Stimulated activated CD8-positive, alpha-beta memory T cell treated with anti-CD3 and anti-CD28 coated beads, Interleukin-7, amount 100 ng/mL, for 4 hours (primary cell): ENCODE measurements at places on chromosomes 6 and 20.
A peak's percentile ranks its signal among the peaks of the same experiment; 100 is the strongest.

DNA sequence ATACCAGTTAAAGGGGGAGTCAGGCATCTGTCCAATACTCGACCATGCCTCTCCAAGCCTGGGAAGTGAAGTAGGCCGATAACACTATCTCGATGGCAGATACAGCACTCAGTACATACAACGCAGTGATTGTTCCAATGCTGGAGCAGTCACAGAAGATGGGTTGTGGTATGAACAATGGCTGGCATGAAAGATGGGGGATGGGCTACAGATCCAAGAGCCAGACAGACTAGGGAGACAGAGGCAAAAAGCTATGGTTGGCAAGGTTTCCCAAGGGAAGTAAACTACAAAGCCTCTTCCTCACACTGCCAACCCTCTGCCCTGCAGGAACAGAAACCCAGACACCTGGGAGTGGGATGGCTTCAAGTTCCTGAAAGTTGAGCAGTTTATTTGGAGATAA lies 19.2 kb downstream of the FKBP1A start:
- no peak for DNase-seq

GRCh38 chr6:128572294-128572693 lies 51.9 kb upstream of the PTPRK start:
- DNase-seq = no peak

GRCh38 chr20:50957276-50957675 lies 1.1 kb downstream of the DPM1 start:
- no peak for DNase-seq

- no peak for DNase-seq
Measured at GRCh38 chr20:58691773-58692578, 624 bp upstream of the NPEPL1 start.

GRCh38 chr6:34672657-34673043 lies 23.9 kb downstream of the ILRUN start:
- DNase-seq = no peak

DNA sequence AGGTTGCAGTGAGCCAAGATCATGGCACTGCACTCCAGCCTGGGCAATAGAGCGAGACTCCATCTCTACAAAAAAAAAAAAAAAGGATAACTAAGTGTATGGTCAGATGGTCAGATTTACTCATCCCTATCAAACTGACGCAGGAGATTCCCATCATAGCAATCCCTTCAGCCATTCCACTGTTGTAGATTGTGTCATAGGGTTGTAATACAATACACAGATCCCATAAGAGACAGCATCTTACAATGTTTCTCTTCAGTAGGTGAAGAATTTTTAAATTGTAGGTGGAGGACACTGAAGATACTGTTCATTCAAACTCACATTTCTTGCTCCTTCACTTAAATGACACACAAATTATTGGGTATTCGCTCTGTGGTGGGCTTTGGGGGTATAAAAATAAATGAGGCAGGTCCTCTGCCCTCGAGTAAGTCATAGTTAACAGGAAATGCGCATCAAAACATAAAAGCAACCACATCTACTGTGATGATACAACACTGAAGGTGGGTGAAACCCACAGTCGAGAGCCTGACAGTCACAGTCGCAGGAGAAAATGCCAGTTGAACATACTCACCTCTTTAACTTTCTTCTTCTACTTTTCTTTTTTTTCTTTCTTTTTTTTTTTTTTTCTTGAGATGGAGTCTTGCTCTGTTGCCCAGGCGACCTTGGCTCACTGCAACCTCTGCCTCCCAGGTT lies 205.5 kb downstream of the ZNF217 start:
- peak; percentile 5 for DNase-seq

- no peak for DNase-seq
Measured at GRCh38 chr6:148407372-148407771, 64.7 kb downstream of the SASH1 start.

DNA sequence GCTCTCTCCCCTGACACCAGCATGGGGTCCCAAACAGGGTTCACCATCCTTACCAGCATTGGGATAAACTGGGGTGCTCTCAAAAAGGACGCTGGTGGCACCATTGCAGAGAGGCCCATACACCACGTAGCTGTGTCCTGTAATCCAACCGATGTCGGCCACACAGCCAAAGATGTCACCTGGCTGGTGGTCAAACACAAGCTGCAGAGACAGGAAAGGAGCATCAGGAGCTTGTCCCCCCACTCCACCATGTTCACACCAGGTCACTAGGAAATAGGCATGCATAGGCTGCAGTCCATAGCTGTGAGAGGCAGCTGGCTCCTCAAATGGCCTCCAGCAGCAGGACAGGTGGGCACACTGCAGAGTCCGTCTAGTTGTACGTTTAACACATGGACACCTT lies 28.8 kb upstream of the APMAP start:
- no peak for DNase-seq

DNA sequence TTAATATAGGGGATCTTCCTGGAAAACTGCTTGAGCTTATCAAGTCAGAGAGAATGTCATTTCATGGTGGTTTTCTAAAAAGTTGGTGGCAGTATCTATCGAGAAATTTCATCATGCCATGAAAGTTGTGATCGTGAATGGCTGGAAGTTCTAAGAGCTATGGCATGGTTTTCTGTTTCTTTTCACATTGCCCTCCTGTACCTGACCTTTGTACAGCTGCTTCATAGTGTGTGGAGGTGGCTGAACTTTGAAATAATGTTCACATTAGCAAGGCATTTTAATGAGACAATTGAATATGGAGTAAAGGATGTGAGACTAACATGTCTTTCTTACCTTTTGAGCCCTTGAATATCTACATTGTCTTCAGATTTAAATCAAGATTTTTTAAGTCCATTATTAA lies 278.2 kb upstream of the ID4 start:
- no peak for DNase-seq

DNA sequence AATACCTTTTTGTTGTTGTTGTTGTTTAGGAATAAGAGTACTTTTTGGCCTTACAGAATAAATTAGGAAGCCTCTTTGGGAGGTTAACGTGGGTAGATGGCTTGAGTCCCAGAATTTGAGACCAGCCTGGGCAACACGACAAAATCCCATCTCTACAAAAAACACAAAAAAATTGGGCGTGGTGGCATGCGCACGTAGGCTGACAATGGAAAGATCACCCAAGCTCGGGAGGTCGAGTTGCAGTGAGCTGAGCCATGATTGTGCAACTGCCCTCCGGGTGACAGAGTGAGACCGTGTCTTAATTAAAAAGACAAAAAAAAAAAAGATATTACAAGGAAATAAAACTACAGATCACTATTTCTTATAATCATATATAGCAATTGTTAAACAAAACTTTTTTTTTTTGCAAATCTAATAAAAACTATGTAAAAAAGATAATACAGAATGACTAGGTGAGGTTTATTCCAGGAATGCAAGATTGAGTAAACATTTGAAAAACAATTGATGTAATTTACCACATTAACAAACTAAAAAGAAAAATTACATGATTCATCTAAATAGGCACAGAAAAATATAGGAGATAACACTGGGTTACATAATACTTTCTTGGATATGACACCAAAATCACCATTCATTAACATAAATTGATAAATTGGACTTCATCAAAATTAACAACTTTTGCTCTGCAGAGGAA lies 43.6 kb upstream of the ASCC3 start:
- DNase-seq = no peak

DNA sequence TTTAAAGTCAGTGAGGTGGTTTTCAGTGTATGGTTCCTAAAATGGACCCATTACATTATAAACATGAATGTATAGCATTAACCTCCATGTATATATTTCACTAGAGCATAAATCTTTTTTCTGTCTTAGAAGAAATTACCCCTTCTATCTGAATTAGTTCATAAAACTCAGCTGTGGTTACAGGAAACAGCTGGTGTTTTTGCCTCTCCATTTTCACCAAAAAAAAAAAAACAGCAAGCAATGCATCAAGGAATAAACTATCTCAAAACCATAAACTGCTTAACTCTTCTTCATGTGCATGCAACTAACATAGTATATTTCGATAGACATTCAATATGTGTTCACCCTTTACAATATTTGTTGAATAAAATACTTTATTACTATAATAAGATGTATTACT lies 40.2 kb downstream of the MOXD1 start:
- DNase-seq = no peak

DNA sequence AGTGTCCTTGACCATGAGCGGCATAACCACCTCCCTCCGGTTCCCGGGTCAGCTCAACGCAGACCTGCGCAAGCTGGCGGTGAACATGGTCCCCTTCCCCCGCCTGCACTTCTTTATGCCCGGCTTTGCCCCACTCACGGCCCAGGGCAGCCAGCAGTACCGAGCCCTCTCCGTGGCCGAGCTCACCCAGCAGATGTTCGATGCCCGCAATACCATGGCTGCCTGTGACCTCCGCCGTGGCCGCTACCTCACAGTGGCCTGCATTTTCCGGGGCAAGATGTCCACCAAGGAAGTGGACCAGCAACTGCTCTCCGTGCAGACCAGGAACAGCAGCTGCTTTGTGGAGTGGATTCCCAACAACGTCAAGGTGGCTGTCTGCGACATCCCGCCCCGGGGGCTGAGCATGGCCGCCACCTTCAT lies 4.9 kb downstream of the TUBB1 start:
- no peak for DNase-seq

DNA sequence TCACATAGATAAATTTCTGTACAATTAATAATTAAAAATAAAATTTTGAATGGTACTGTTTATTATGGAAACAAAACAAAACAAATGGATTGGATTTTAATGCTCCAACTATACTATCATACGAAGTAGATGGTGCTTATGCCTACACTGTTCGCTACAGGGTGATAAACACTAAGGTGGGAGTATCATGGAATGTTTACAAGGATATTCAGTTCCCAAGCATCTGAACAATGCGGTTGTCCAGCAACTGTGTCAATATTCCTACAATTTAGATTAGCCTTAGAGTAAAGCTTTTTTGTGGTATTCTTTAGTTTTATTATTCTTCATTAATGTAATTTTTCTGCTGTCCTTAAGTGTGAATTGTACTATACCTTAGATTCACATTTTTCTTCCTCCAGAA lies 105.1 kb downstream of the MMS22L start:
- no peak for DNase-seq

DNA sequence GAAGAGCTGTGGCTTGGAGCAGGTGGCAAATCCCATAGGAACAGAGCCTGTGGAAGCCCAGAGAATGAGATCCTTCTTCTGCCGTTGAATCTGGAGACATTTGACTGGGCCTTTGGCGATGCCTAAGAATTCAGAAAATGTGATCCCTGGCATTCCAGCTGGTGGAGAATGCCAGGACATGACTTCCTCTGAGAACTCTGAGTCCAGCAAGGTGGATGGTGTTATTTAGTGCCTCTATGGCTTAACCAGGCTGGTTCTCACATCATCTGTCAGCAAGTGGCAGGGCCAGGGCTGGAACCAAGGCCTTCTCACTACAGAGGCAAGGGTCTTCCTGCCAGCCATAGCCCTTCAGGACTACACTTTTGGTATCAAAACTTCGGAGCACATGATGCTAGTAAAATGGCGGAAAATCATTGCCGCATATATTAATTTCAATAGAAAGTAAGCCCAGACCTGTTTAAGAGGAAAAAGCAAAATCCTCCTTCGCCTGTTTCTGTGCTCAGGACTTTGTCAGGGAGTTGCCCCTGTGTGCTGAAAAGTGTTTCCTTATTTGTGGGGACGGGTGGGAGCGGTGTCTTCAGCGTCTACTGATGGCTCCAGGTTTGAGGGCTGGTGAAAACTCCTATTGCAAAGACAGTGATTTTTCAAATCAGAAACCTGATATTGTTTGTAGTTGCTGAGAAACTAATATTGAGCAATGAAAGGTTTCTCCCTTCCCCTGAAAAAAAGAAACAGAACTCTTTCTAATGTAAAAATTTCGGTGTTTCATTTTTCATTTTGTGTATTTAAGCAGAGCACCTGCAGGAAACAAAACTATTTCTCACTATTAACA lies 23.9 kb downstream of the DUSP22 start:
- no peak for DNase-seq

- DNase-seq = peak; percentile 66
Measured at GRCh38 chr20:45406260-45407066, 1.6 kb upstream of the DBNDD2 start.

- DNase-seq = no peak
Measured at GRCh38 chr20:1061484-1062221, 56.7 kb upstream of the PSMF1 start.

GRCh38 chr6:9540534-9541126 lies 874.2 kb downstream of the TFAP2A start:
- no peak for DNase-seq

DNA sequence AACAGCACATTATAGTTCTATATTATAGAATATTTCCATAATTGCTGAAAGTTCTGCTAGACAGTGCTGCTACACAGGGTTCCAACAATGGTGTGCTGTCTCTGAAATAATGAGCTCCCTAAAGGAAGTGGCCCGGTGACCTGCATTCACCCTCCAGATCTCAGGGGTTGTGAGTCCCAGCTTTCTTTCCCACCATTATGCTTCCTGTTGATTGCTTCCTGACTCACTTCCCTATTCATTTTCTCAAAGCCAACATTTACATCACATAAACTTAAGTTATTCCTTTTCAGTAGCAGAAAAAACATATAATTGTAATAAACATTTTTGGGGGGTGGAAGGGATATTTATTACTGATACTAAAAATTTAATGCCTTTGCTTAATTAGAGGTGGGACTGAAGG lies 12.9 kb upstream of the CCN6 start:
- DNase-seq = no peak

- no peak for DNase-seq
Measured at GRCh38 chr6:151022492-151022891, 157.0 kb downstream of the MTHFD1L start.

- DNase-seq = no peak
Measured at GRCh38 chr6:92176666-92177065, 1242.7 kb downstream of the EPHA7 start.

GRCh38 chr6:11386323-11386722 lies 151.2 kb upstream of the TMEM170B start:
- DNase-seq = no peak

DNA sequence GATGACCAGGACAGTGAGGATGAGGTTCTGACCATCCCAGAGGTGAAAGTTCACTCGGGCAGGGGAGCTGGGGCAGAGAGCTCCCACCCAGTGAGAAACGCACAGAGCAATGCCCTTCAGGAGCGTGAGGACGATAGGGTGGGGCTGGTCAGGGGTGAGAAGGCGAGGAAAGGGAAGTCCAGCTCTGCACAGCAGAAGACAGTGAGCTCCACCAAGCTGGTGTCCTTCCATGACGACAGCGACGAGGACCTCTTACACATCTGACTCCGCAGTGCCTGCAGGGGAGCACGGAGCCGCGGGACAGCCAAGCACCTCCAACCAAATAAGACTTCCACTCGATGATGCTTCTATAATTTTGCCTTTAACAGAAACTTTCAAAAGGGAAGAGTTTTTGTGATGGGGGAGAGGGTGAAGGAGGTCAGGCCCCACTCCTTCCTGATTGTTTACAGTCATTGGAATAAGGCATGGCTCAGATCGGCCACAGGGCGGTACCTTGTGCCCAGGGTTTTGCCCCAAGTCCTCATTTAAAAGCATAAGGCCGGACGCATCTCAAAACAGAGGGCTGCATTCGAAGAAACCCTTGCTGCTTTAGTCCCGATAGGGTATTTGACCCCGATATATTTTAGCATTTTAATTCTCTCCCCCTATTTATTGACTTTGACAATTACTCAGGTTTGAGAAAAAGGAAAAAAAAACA lies 16.6 kb upstream of the SLC22A1 start:
- DNase-seq = no peak

GRCh38 chr20:29300579-29301551 lies 1956.6 kb upstream of the DEFB115 start:
- DNase-seq = no peak

- no peak for DNase-seq
Measured at GRCh38 chr6:72683797-72684196, 61.9 kb downstream of the KCNQ5 start.

- DNase-seq = peak; percentile 53
Measured at GRCh38 chr20:41135187-41135887, 2.0 kb upstream of the PLCG1 start.

- no peak for DNase-seq
Measured at GRCh38 chr20:46330072-46330763, 21.9 kb upstream of the CDH22 start.

GRCh38 chr6:19988555-19988954 lies 151.4 kb downstream of the ID4 start:
- no peak for DNase-seq
